ENCODE measurements at places on chromosomes 2 and 18. TPM values are rescaled to one million over a fixed set of nuclear protein-coding genes. Genes with fewer than 3 reads are reported as not detected.

- peak within 1 kb of the TSS; percentile 92 for H3K4me3 ChIP-seq
- peaks cover 14% of the 10 kb centered on the region for H3K4me1 ChIP-seq
- no peak for DNase-seq
- peaks cover 3% of the 10 kb centered on the region for H3K36me3 ChIP-seq
- peaks cover 84% of the 10 kb centered on the region for H3K27me3 ChIP-seq
These were observed at the start of gene TNFRSF11A for GRCh38 chr18:62324917-62325805. Gene TNFRSF11A (plus strand): TSS chr18:62325310. CDS start chr18:62325353, 43 bp downstream.

- H3K4me3 ChIP-seq = peak within 1 kb of the TSS; percentile 85
- H3K27ac ChIP-seq = no peak within 1 kb of the TSS
These were observed at the start of gene TWIST2 for GRCh38 chr2:238847841-238848690. Gene TWIST2 (plus strand): TSS chr2:238848085. CDS start chr2:238848216, 131 bp downstream.

DNA sequence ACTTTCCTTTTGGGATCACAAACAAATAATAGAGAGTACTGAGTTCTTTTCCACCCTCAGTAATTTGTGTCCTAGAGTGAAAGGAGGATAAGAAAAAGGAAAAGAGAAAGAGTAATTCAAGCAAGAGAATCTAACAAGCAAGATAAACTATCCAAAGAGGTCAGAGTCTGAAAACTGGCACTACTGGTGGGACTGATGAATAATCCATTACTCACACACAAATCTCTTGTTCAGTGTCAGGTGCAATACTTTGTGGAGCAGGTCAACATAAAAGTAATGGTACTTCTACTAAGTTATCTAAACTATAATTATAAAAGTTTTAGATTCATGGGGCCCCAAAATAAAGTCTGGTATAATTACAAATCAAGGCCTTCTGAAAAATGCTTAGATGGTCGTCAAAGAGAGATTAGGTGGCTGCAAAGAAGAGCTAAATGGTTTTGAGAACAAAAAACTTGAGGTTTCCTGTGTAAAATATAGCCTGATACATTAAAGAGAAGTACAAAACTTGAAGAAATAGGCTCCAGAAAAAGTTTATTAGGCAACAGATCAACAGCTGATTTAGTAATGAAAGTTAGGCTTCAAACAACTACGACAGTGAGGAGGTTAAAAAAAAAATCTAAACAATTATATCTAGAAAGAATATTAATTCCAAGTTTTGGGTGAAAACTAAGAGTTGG, 109.4 kb downstream of the BAZ2B start:
- H3K4me3 ChIP-seq = no peak overlapping the region
- peaks cover 6% of the 10 kb centered on the region for H3K36me3 ChIP-seq
- H3K27me3 ChIP-seq = no peaks in the 10 kb centered on the region
- H3K27ac ChIP-seq = no peak overlapping the region

DNA sequence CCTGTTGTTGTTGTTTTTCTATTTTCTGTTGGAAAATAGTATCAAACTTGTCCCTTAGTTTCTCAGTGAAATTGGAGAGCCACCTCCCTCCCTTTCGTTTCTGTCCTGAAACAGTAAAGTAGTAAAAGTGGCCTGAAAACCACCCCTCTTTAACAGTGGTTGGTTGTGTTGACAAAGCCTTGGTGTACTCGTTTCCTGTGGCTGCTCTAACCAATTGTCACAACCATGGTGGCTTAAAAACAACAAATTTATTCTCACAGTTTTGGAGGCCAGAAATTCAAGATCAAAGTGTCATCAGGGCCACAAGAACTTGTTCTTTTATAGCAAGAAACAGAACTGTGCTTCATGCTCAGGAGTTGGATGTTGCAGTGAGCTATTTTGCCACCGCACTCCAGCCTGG, 4.0 kb upstream of the DYSF start:
- H3K4me3 ChIP-seq = no peak overlapping the region
- no peak overlapping the region for H3K27ac ChIP-seq
- peaks cover 4% of the 10 kb centered on the region for H3K36me3 ChIP-seq
- peaks cover 9% of the 10 kb centered on the region for H3K4me1 ChIP-seq
- H3K27me3 ChIP-seq = peaks cover 24% of the 10 kb centered on the region
- DNase-seq = no peak

GRCh38 chr2:224513991-224514390, 71.2 kb downstream of the CUL3 start:
- H3K4me3 ChIP-seq = no peak overlapping the region
- no peaks in the 10 kb centered on the region for H3K4me1 ChIP-seq
- no peak overlapping the region for H3K27ac ChIP-seq
- peaks cover 9% of the 10 kb centered on the region for H3K36me3 ChIP-seq
- H3K27me3 ChIP-seq = no peaks in the 10 kb centered on the region
- DNase-seq = no peak

- H3K4me3 ChIP-seq = no peak overlapping the region
- H3K36me3 ChIP-seq = no peaks in the 10 kb centered on the region
- no peaks in the 10 kb centered on the region for H3K27me3 ChIP-seq
- no peak for DNase-seq
- no peak overlapping the region for H3K27ac ChIP-seq
These were observed 28.0 kb downstream of the RFX8 start for GRCh38 chr2:101446869-101447268.

DNA sequence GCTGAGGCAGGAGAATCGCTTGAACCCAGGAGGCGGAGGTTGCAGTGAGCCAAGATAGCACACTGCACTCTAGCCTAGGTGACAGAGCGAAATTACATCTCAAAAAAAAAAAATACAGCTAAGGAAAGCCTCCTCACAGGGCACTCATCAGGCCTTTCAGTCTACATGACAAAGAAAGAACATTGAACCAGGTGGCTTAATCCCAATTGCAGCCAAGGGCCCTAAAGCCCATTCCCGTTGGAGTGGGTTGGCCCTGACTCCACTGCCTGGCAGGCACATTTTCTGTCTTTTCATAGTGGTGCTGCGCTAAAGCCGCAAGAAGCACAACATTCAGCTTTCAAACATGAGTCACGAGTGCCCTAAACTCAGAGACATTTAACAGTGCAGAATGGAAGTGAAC, 372.5 kb downstream of the RNF144A start:
- peaks cover 10% of the 10 kb centered on the region for H3K4me1 ChIP-seq
- no peak for DNase-seq
- no peak overlapping the region for H3K4me3 ChIP-seq

GRCh38 chr2:62363166-62363565, 142.8 kb downstream of the TMEM17 start:
- H3K4me1 ChIP-seq = peaks cover 9% of the 10 kb centered on the region
- no peak overlapping the region for H3K4me3 ChIP-seq

GRCh38 chr2:136122661-136123060, 4.7 kb upstream of the CXCR4 start:
- no peak for DNase-seq
- H3K4me1 ChIP-seq = peaks cover 21% of the 10 kb centered on the region
- peaks cover 96% of the 10 kb centered on the region for H3K27me3 ChIP-seq
- no peak overlapping the region for H3K4me3 ChIP-seq
- no peaks in the 10 kb centered on the region for H3K36me3 ChIP-seq

GRCh38 chr2:71282493-71282892, 49.1 kb upstream of the ZNF638 start:
- H3K4me3 ChIP-seq = no peak overlapping the region
- H3K27me3 ChIP-seq = peaks cover 58% of the 10 kb centered on the region
- H3K36me3 ChIP-seq = no peaks in the 10 kb centered on the region
- DNase-seq = no peak
- H3K4me1 ChIP-seq = peaks cover 9% of the 10 kb centered on the region

- H3K27ac ChIP-seq = no peak overlapping the region
- H3K4me3 ChIP-seq = no peak overlapping the region
- H3K27me3 ChIP-seq = no peaks in the 10 kb centered on the region
- no peak for DNase-seq
- no peaks in the 10 kb centered on the region for H3K36me3 ChIP-seq
- H3K4me1 ChIP-seq = no peaks in the 10 kb centered on the region
These were observed 38.8 kb downstream of the SCN2A start for GRCh38 chr2:165277860-165278656.

DNA sequence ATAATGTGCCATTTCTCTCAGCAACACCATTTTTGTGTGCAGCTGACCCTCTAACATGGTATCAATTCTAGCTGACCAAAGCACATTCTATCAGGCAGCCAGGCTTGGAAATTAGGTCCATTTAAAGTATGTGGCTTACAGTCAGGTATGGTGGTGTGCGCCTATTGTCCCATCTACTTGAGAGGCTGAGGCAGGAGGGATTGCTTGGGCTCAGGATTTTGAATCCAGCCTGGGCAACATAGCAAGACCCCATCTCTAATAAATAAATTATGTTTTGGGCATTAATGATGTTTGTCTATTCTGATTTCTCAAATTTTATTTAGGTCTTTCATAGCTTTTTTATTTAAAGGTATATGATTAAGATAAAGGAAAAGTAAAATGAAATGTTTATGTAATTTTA, 63.3 kb downstream of the DNAJC10 start:
- H3K27ac ChIP-seq = no peak overlapping the region
- H3K36me3 ChIP-seq = peaks cover 34% of the 10 kb centered on the region
- peaks cover 4% of the 10 kb centered on the region for H3K4me1 ChIP-seq
- no peak overlapping the region for H3K4me3 ChIP-seq

DNA sequence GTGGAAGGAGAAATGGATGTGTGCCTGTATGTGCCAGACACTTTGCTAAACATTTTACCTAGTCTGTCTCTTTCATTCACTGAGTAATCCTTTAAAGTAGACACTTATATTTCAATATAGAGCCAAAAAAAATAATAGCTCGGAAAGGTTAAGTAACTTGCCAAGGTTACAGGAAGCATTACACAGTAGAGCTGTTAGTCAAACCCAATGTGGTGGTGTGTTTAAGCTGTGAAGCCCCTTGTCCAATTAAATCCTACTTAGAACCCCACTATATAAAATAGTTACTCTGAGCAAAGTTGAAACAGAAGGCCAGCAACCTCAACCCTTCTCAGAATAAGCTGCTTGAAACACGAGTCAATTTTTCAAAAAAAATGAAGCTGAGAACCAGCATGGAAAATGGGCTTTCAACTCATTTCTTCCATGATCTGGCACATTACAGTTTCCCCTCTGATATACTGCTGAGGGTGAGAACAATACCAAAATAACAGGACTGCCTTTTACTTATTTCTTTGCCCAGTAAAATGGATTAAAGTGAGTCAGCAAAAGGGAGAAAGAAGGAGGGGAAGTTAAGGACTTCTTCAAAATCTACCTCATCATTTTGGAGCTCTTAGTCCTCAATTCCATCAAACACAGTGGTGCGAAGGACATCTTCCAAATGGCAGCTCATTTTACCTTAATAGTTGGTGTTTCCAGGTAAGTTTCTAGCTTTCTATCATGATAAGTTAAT, 7.9 kb downstream of the RDH14 start:
- no peak for DNase-seq
- no peak overlapping the region for H3K4me3 ChIP-seq
- H3K27ac ChIP-seq = no peak overlapping the region
- peaks cover 22% of the 10 kb centered on the region for H3K36me3 ChIP-seq

GRCh38 chr2:235512699-235513053, 18.8 kb downstream of the AGAP1 start:
- peaks cover 15% of the 10 kb centered on the region for H3K36me3 ChIP-seq
- DNase-seq = no peak
- H3K27me3 ChIP-seq = no peaks in the 10 kb centered on the region
- peaks cover 14% of the 10 kb centered on the region for H3K4me1 ChIP-seq

DNA sequence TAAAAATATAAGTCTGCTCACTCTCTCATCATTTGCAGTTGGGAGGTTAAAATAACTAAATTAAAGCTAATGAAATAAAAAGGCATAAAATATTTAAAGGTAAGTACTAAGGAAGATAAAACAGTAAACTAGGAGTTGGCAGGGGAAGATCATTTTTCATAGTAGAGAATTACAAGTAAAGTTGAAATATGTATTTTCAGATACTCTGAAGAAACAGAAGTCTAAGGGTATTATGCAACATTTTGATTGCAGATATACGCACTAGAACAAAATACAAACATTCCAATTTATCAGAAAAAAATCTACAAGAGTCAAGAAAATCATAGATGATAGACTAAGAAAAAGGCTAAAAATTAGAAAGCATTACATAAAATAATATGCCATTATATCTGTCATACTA, 167.6 kb upstream of the CTAGE1 start:
- no peak overlapping the region for H3K27ac ChIP-seq
- no peak for DNase-seq
- no peaks in the 10 kb centered on the region for H3K36me3 ChIP-seq
- H3K4me1 ChIP-seq = peaks cover 5% of the 10 kb centered on the region
- peaks cover 3% of the 10 kb centered on the region for H3K27me3 ChIP-seq

DNA sequence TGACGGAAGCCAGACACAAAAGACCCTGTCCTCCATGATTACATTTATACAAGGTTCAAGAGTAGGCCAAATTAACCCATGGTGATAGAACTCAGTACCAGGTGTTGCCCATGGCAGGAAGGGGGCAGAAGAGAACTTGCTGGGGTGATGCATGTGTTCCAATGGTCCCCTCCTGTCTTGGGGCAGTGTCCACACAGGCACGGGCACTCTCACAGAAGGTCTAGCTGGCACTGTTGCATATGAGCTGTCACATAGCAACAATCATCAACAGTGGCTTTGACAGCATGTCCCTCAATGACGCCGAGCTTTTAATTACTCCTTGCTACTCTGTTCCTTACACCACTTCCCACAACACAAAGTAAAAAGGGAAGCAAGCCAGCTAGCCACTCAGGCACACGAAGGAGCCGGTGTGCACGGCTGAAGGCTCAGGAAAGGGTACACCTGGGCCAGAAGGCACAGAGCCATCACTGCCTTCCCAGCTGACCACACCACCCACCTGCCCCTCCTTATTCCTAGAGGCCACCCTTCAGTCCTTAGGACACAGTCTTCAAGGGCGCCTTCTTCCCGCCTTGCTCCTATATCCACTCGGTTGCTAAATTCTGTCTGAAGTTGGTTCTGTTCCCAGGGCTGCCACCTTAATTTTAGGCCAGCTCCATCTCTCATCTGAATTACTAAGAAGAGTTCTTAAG, 28.9 kb downstream of the RPL31 start:
- H3K27me3 ChIP-seq = no peaks in the 10 kb centered on the region
- H3K4me1 ChIP-seq = peaks cover 5% of the 10 kb centered on the region
- H3K36me3 ChIP-seq = peaks cover 9% of the 10 kb centered on the region
- no peak overlapping the region for H3K27ac ChIP-seq
- no peak for DNase-seq
- H3K4me3 ChIP-seq = no peak overlapping the region

DNA sequence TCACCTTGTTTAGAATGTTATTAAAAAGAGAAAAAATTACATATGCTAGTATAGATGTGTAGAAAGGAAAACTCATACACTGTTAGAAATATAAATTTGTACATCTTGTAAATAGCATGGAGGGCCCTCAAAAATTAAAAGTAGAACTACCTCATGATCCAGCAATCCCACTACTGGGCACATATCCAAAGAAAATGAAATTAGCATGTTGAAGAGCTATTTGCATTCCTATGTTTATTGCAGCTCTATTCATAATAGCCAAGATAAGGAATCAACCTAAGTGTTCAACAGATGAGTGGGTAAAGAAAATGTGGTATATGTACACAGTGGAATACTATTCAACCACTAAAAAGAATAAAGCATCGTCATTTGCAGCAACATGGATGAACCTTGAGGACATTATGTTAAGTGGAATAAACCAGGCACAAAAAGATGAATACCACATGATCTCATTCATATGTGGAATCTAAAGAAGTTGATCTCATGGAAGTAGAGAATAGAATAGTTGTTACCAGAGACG, 251.5 kb upstream of the THUMPD2 start:
- H3K27ac ChIP-seq = no peak overlapping the region
- no peaks in the 10 kb centered on the region for H3K27me3 ChIP-seq
- H3K36me3 ChIP-seq = no peaks in the 10 kb centered on the region

GRCh38 chr18:23493654-23494053, 9.7 kb upstream of the RMC1 start:
- no peaks in the 10 kb centered on the region for H3K27me3 ChIP-seq
- no peak overlapping the region for H3K27ac ChIP-seq
- no peak overlapping the region for H3K4me3 ChIP-seq
- no peaks in the 10 kb centered on the region for H3K4me1 ChIP-seq

ALPG gene
- total RNA-seq = 0.88 TPM

CDH7 gene
- 5.5 TPM for total RNA-seq

MC2R gene
- total RNA-seq = not detected

IL36A gene
- not detected for total RNA-seq

TRMT61B gene
- total RNA-seq = 20.7 TPM

KCNG2 gene
- not detected for total RNA-seq

IL36RN gene
- total RNA-seq = 12.0 TPM
